Stimulated activated CD8-positive, alpha-beta memory T cell treated with anti-CD3 and anti-CD28 coated beads, Interleukin-4, amount 100 ng/mL, for 4 hours (primary cell): ENCODE measurements at places on chromosomes 2 and 18.

GRCh38 chr2:152493945-152494528, 159.1 kb downstream of the FMNL2 start:
- DNase-seq: no peak

- no peak for DNase-seq
These were observed 116.0 kb downstream of the DTNB start for GRCh38 chr2:25557179-25558036.

- no peak for DNase-seq
These were observed 4.4 kb downstream of the DLX2 start for GRCh38 chr2:172098287-172098649.

- no peak for DNase-seq
These were observed 566 bp downstream of the GATA6 start for GRCh38 chr18:22169889-22170420.

DNA sequence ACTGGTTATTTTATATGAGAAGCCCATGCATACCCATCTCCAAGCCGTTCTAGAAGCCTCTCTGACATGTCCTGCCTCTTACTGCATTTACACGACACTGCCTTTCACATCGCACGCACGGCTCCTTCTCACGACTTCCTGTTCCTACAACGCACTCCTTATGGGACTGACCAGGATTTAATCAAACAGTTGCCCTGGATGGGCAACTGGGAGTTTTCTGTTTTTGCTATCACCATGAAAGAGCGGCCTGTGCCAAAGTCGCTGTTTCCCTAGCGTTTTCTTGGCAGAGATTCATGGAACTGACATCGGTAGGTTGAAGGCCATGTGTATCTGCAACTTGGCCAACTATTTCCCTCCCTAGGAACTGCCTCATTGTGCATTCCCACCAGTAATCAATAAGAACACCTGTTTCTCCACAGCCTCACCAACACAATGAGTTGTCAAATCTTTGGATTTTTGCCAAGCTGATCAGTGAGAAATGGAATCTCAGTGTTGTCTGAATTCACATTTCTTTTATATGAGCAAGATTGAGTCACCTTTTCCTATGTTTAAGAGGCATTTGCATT, 97.2 kb upstream of the OTOS start:
- DNase-seq: no peak

DNA sequence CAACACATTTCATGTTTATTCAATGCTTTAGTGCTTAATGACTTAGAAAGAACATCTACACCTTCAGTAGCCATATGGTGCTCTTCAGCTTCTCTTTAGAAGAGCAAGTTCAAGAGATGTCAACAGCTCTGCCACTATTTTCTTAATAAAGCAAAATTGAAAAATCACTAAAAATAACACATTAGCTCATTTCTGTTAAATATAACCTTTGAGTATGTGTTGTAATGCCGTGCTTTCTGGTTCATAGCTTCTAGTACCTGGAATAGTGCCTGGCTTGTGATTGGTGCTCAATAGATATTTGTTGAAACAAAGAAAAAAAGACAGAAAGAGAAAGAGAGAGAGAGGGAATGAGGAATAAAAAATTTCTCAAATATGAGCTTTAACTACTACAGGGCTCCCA, 349.8 kb upstream of the SPRED2 start:
- no peak for DNase-seq

DNA sequence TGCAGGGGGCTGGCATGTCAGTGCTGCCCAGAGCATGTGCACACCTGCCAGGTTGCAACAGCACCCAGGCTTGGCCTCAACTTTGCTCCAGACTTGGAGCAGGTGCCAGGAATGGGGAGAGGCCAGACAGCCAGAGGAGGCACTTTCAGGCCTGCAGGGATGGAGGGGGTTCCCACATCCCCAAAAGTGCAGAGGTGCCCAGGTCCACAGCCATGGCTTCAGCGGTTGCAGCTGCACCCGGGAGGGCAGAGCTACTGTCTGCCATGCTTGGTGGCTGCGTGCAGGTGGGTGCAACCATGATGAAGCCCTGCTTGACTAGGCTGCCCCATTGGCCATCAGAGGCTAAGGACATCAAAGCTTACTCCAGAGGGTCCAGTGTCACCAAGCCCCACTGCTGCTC, 196.8 kb upstream of the VRK2 start:
- no peak for DNase-seq

GRCh38 chr18:31156821-31157763, 5.6 kb downstream of the DSC1 start:
- no peak for DNase-seq

DNA sequence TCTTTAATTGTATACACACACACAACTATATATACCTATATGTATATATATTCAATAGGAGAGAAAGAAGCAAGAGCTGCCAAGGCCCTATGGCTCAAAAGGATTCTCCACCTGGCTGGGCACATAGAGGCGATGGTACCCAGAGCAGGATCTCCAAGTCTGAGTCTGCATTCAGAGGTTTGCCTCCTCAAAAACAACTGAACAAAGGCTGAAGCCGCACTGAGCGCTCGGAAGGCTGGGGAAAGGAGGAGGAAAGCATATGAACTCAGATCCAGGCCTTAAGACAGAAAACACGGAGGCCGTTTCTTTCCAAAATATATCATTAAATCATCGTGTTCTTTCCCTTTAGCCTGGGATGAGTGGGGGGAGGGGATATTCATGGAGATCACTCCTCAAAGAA, 3.6 kb downstream of the HOXD12 start:
- DNase-seq: no peak

DNA sequence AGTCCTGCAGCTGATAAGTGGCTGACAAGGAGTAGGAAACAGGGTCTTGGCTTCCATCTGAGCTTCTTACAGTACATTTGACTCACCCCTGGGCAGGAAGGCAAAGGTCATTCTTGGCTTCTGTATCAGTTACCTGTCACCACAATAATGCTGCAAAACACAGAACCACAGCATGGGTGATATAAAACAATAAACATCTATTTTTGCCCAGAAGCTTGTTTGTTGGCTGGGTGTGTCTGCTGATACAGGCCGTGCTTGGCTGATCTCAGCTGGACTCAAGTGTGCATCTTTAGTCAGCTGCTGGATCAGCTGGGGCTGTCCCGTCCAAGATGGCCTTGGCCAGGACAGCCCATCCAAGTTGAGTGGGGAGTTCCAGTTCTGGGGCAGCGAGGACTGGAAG, 34.7 kb downstream of the ONECUT2 start:
- DNase-seq: no peak

- no peak for DNase-seq
These were observed 1024.2 kb upstream of the ACVR2A start for GRCh38 chr2:146820672-146821071.

DNA sequence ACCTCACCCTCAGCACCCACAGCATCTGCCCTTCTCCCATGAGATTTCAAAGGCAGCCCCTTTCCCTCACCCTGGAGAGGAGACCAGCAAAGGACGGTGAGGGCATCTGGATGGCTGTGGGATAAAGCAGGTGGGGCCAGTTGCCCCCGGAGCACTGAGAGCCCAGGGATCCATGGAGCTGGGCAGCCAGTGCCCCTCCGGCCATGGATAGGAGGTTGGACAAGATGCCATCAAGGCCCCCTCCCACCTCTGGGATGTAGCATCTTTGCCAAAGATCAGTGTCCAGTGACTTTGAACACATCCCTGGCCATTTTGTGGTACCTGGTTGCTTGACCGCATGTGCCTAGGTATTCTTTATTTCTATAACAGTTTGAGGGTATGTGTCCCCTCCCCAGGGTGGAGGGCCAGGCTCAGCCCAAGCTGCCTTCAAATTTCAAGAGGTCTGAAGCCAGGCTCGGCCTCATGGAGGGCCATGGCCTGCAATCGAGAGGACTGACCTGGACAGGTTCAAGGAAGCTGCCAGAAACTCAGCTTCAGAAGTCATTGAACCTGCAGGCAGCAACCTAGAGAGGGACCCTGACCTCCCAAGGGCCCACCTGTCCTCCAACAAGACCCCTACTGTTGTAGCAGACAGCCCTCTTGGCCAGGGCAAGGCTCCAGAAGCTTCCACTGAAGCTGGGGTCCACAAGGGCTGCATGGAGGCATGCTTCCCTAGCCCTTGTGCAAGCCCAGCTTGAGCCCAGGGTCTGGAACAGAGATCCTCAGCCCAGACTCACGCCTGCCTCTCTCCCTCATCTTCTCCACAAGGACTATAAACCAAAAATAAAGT, 55.5 kb upstream of the BIN1 start:
- DNase-seq: no peak

- no peak for DNase-seq
These were observed 407.1 kb downstream of the SPAG16 start for GRCh38 chr2:213691351-213691750.

DNA sequence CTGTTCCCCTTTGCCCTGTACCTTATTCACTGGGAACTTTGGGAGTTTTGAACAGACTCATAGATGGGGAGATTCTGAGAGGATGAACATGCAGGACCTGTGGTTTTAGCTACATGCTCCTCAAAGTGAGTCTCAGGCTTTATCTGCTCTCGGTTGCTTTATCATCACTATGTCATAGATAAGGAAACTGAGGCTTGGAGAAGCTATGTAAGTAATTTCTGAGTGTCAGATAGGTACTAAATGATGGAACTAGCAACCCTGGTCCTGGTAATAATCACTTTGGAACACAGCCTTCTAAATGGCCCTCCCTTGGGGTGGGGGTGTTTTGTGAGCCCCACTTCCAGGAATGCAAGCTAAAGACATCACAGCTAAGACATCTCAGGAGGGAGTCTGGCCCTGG, 186.2 kb upstream of the MEX3C start:
- DNase-seq: no peak

GRCh38 chr2:230327418-230328154, 593 bp downstream of the SP140L start:
- no peak for DNase-seq

DNA sequence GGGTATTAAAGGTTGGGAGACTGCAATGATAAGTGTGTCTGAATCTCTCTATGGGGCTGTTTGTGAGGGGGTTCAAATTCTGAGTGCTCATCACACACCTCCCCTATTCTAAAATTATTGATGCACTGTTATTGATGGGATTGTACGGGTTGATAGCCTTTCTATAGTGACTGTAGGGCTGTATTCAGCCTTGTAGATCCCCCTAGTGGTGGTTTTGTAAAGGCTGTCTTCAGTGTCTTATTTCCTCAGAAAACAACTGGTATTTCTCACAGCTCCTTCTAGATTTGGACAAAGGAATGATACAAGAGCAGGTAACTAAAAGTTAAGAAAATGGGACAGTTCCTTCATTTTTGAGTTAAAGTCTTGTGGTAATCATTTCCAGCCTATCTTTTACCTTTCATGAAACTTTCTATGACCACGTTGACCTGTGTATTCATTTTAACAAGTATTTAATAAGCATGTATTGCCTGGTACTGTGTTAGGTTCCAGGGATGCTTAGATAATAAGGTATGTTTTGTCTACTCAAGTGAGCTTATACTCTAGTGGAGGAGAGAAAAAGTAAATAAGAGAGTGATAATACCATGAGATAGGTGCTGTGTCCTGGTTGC, 21.2 kb downstream of the SMAD4 start:
- no peak for DNase-seq

- DNase-seq: no peak
These were observed 193.8 kb upstream of the RND3 start for GRCh38 chr2:150681120-150681804.

DNA sequence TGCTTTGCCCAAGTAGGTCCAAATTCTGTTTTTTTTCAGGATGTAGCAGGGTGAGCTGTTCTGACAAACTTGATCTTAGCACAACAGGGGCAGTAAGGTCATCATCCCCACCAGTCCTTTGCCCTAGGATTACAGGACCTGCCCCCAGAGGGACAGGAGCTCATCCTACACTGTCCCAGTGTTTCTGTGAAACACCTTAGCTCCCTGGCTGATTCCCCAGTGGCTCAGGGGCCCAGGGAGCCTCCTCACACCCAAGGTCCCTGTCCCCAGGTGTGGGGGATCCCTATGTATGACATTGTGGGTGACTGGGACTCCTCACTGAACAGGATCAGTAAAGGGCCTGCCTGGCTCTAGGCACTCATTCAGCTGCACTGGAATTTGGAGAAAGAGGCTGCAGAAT, 191.2 kb downstream of the ANKRD30B start:
- DNase-seq: no peak

GRCh38 chr2:236538242-236538641, 31.4 kb upstream of the ACKR3 start:
- DNase-seq: no peak

GRCh38 chr2:169105476-169105875, 36.1 kb downstream of the DHRS9 start:
- DNase-seq: no peak

DNA sequence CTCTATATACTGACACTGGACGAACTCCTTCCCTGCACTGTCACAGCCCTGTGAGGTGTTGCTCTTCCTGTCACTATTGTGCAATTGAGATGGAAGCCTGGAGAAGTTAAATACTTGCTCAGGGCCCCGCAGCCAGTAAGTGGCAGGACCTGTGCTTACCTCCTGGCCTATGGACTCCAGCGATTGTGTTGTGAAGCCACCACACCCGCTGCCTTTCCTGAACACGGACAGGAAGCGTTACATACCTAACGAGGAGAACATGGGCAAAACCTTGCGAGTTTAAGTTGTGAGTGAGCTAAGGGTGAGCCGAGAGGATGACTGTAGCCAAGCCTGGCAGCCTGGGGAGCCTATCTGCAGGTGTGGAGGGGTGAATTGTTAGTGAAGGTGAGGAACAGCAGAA, 26.1 kb downstream of the RAB31 start:
- DNase-seq: no peak
